Stimulated activated CD4-positive, alpha-beta T cell treated with anti-CD3 and anti-CD28 coated beads, Interleukin-12 subunit alpha, Interleukin-12 subunit beta, amount 100 ng/mL, for 24 hours (primary cell): ENCODE measurements at places on chromosomes 2 and 18.

- DNase-seq, result no peak
Measured at GRCh38 chr18:68840554-68841263, 42.8 kb downstream of the CCDC102B start.

DNA sequence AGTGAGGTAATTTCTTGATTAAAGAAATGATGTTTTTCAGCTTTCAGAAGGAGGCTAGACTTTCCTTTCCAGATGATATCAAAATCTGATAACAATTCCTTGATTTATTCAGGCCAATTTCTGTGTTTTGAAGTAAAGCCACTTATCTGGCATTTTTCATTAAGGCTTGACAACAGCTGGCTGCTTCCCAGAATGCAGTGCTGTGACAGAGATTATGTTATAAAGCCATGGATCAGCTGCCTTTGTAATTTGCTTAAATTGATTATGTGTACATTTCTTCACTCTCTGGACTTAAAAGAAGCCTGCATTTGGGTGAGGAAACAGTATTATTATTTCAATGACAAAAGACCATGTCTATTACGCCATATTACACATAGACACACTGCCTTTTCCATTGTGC lies 136.0 kb downstream of the PLCL1 start:
- no peak for DNase-seq

GRCh38 chr2:239339241-239339640 lies 61.6 kb downstream of the HDAC4 start:
- no peak for DNase-seq

DNA sequence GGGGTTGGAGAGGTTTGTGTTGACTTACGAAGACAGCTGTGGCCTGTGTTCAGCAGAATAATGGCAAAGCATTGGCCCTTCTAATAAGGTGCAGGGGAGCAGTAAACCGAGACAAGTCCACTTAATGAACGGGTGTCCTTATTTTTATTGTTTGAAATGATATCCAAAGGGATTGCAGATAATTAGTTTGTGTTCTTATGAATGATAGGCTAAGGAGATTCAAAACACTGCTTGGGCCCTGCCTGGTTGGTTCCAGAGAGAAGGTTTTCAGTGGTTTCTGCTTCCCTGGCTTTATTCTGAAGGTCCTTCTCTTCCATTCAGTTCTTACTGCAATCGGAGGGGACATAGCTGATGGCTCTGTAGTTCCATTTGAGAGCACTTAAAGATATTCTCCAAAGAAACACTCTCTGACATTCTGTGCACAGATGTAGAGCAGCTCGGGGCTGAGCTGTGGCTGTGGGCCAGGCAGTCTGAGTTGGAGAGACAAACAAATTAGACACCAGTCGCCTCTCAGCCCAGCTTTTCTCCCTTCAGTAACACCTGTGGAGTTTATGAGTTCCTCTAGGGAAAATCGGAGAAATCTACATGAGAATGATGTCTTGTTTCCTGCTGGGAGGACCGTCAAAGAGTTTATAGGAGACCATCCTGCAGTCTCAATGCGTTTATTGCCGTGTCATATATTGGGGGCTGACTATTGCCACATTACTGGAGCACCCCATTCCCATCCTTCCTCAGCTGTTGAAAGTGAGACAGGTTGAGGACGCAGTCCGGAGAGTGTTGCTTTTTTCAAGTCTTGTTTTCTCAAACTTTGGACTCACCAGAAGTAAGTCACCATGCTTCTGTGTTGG lies 6.5 kb downstream of the GREB1 start:
- no peak for DNase-seq

DNA sequence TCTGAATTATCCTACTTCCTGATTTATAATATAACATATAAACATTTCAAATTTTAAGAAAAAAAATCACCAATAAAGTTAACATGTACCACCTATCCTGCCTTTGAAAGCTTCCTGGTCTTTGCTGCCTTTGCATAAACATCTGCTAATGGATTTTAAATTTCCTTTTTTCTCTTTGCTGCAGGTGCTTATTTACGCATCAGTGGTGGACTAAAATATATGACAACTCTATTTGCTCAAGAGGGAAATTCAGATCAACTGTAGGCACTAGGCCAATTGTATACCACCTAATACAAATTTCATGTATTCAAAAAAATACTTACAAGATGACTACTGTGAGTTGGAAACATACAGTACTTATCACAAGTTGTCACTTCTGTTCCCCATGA lies 57.2 kb downstream of the RAD51AP2 start:
- no peak for DNase-seq

GRCh38 chr2:142914507-142915313 lies 37.2 kb downstream of the KYNU start:
- no peak for DNase-seq

DNA sequence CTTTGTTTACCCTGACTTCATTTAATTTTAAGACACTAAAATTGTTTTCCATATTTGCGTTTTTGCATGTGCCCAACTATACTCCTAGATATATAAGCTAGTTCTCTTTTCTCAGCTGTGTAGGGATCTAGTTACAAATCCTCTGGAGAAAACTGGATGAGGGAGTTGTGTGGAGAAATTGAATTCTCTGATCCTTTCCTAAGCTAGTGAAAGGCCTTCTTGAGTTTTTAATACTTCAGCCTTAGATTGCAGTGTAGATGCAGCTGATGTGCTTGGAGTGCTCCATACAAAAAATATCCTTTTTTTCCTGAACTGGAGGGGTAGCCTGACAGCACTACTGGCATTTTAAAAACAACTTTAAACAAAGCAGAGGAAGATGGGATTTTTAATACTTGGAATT lies 8.6 kb upstream of the MTX2 start:
- no peak for DNase-seq

DNA sequence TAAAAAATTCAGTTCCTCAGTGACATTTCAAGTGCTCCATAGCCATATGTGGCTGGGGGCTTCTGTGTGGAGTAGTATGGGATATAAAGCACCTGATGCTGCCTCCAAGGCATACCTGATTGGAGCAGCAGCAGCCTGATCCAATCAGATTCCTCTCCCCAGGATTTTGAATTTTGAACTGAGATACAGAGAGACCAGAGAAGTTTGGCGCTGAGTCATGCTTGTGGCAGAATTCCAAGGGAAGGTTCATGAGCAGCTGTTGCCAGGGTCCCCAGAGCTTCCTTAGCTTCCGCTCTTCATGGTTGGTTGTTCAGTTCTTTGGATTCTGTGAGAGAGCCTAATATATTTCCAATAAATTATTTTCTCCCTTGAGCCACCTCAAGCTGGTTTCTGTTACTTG lies 29.0 kb upstream of the CFAP36 start:
- no peak for DNase-seq

DNA sequence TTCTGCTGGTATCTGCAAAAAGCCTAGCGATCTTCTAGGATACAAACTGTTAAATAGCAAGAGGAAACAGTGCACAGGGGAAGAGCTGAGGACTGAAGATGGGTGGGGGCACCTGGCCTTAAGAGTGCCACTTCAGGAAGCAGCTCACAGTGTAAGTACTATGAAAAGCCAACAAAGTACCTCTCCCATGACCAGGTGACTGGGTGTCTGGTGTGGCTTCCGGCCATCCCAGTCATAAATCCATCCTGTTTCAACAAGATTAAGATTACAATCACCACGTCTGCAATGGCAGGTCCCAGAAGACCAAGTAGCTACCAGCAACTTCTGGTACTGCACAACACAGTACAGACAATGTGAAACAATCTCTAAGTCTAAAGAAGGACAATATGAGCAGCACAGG lies 15.9 kb downstream of the ERFE start:
- DNase-seq, result no peak

GRCh38 chr2:64260817-64261216 lies 116.6 kb upstream of the PELI1 start:
- no peak for DNase-seq
